ENCODE measurements at places on chromosomes 5 and 9.

DNA sequence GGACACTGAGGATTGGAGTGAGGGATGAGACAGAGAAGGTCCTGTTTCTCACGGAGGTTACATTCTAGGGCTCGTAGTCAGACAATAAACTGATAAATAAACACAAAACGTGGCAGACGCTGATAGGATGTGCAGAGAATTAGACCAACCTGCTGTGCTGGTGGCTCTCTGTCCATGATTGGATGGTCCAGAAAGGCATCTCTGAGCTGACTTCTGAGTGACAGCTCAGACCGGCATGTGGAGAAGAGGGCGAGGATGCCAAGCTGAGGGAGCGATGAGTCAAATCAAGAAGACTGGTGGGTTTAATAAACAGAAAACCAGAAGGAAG, 132.3 kb upstream of the TAF11L2 start:
- DNase-seq = no peak

GRCh38 chr5:5667136-5667554, 244.7 kb downstream of the ICE1 start:
- no peak for DNase-seq

DNA sequence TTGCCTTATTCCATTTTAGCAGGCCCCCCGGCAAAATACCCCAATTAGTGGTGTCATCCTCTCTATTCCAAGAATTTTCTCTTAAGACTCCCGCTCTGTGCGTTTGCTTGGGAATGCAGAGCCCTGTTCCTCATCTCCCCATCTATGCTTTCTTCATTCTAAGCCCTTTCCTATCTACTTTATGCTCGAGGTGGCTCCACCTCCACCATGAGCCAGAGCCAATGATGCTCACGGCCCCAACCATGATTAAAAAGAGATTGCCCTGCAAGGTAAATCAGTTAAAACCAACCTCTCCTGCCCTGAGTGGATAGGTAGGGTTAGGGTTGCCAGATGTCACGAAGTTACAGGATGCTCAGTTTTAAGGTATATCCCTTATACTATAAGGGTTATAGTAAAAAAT, 677 bp upstream of the TXNDC15 start:
- no peak for DNase-seq

- DNase-seq = no peak
These were observed 2.5 kb upstream of the ZMYND19 start for GRCh38 chr9:137592767-137593166.

- DNase-seq = no peak
These were observed 182.0 kb upstream of the WWC1 start for GRCh38 chr5:168109441-168109840.

DNA sequence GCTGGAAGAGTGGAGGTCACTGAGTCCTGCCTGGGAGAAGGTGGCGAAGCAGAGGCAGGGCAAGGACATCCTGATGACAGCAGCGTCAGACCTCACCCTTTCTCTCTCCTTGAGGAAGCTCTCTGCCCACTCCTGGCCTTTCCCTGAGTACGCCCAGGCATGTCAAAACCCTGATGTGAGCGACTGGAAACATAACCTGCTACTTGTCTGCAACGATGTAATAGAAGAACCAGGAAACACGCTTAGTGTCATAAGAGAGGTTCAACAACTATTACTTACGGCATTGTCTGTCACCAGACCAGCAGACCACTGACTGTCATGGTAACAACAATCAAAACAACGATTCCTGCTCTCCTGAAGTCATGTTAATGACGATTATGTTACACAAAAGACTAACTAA, 152.4 kb downstream of the ACTL7B start:
- DNase-seq = no peak

DNA sequence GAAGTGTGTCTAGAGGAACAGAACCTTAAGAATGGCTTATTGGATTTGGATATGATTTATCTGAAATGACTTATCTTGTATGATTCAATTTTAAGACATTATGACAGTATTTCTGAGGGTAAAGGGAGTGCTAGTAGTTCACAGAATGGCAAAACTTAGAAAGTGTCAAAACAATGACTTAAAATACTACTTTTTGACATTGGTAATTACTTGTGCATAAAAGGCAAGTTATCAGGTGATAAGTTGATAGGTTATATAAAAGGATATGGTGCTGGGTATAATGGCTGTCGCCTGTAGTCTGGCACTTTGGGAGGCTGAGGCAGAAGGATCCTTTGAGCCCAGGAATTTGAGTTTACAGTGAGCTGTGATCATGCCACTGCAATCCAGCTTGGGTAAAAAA, 494.4 kb downstream of the CDH9 start:
- no peak for DNase-seq

- DNase-seq = no peak
These were observed 248.0 kb upstream of the KLF4 start for GRCh38 chr9:107737610-107737986.

- no peak for DNase-seq
These were observed 7.9 kb downstream of the G3BP1 start for GRCh38 chr5:151779531-151780125.

GRCh38 chr9:134547161-134548100, 94.2 kb upstream of the COL5A1 start:
- DNase-seq = peak; percentile 13

GRCh38 chr5:149938279-149938678, 6.3 kb downstream of the PDE6A start:
- no peak for DNase-seq

DNA sequence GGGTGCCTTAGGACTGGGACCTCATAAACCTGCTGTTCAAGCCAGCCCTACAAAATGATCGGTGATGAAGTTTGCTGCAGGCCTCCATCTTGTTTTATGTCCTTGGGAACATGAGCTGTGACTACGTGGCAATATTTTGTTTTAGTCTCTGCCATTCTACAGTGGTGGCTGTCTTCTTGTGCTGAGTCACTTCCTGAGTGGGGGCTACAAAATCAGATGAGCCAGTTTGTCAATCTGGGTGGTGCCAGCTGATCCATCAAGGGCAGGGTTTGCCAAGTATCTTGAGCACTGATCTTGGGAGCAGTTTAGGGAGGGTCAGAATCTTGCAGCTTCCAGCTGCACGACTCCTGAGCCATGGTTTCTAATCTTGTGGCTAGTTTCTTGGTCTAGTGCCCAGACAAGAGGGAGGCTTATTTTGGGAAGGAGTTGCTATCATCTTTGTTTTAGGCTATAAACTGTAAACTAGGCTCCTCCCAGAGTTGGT, 94.7 kb downstream of the YTHDC2 start:
- no peak for DNase-seq

DNA sequence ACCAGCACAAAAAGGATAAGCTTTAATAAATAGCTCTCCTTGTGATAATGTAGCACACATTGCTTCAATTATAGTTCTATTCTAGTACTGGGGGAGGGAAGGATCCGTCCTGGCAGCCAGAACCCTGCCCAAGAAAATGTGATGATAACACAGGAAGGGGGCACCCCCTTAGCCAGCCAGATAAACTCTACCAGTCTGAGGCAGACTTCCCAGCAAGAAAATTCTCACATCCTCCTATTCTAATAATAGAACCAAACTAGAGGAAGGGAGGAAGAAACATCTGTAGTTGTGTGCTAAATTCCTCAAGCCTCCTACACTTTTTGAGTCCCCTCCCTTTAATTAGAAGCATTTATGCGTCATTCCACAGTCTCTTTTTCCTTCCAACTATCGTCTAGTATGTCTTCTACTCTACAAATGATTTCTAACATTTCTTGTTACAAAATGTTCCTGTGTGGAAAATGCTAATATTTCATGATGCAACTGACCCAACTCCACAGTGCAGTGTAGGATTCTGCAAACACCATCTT, 261.0 kb downstream of the SEMA5A start:
- DNase-seq = no peak

DNA sequence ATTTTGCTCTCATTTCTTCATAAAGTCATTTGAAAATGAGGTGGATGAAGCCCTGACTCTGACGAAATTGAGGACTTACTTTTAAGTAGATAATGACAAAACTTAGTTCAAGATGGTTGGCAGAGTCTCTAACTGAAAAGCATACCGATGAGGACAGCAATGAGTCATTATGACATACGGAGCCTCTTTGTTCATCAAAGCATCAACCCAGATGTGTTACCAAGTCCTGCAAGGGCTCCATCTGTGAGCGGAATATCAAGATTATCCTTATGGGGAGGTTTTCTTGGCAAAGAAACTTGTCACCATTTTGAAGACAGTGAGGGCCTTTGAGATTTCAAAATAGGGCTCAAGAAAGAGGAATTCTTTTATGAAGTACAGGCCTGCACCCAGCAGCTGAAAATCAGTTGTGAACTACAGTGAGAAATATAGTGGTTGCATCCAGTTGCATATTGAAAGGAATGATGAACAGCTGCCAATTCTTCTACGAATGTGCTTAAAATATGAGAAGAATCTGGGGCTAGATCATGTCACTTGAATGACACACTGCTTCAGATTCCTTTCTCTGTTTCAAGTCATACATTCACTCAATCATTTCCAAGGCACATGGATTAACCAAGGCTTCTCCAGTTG, 86.6 kb upstream of the SLC24A2 start:
- DNase-seq = no peak
